Endothelial cell of umbilical vein (primary cell): ENCODE measurements at places on chromosomes 4 and X. TPM values are rescaled to one million over a fixed set of nuclear protein-coding genes. Genes with fewer than 3 reads are reported as not detected.

DNA sequence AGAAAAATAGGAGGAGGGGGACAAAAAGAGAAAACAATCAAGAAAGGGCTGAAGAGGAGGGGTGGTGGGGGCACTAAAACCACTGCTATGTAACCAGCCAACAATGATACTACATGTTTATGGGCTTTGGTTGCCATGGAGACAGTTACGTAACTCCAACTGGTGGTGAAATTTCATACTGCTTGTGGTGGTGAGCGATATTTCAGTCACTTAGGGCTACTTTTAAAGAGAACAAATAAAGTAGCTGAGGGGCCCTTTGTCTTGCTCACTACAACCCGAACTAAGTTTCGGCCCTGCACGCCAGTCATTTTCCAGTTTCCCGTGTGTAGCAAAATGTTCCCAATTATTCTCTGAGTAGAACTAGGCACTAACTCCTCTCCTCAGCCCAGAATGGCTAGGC lies 275.2 kb upstream of the EDA2R start:
- no peak overlapping the region for H3K27ac ChIP-seq
- H3K27me3 ChIP-seq = no peaks in the 10 kb centered on the region
- DNase-seq = no peak

GABRG1 gene
- total RNA-seq = not detected in 2 replicates

- no peak overlapping the region for H3K27ac ChIP-seq
- H3K4me3 ChIP-seq = no peak overlapping the region
- DNase-seq = no peak
- H3K4me1 ChIP-seq = no peaks in the 10 kb centered on the region
Observed at GRCh38 chrX:83934220-83934619, 73.3 kb downstream of the CYLC1 start.

PABPC5 gene
- 0.42 and 0.44 TPM in 2 replicates for total RNA-seq

GRCh38 chr4:138199568-138200235 lies 42.4 kb downstream of the SLC7A11 start:
- no peaks in the 10 kb centered on the region for H3K27me3 ChIP-seq
- no peak overlapping the region for H3K4me3 ChIP-seq
- H3K4me1 ChIP-seq = peaks cover 52% of the 10 kb centered on the region
- H3K27ac ChIP-seq = peak overlapping the region; percentile 25
- peaks cover 34% of the 10 kb centered on the region for H3K36me3 ChIP-seq

- no peak overlapping the region for H3K4me3 ChIP-seq
- no peaks in the 10 kb centered on the region for H3K4me1 ChIP-seq
- no peak for DNase-seq
- no peak overlapping the region for H3K27ac ChIP-seq
Observed at GRCh38 chrX:19543951-19544381, 28.7 kb upstream of the MAP3K15 start.

S100G gene
- not detected in 2 replicates for total RNA-seq

DNA sequence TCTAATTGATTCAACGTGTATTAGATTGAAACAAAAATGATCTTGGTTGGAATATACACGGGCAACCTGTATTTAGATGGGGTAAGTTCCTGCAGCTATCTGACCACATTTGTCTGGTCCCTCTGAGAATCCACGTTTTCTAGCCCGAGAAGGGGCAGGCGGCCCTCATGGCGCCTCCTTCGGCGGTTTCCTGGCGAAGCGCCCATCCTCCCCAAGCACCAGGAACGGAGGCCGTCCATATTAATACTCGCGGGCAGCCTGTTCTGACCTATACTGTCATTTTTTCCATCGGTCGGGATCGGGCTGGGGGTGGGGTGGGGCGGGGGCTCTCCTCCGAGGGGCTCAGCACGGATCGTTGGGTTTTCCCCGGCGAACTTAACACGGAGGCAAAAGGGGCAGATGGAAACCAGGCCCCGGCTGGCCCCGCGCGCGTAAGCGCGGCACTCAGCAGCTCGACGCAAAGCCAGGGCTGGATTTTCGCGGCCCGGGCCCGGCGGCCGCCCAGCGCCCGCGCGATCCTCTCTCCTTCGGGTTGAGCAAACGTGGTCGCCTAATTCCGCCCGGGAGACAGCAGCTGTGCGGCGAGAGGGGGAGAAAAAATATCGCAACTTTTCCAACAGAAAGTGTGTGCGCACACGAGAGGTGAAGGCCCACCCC lies 77.2 kb upstream of the BCOR start:
- no peaks in the 10 kb centered on the region for H3K36me3 ChIP-seq
- H3K4me3 ChIP-seq = peak overlapping the region; percentile 49
- H3K27me3 ChIP-seq = no peaks in the 10 kb centered on the region
- DNase-seq = peak; percentile 51
